ENCODE measurements at places on chromosomes 6 and 20.

GRCh38 chr20:18734525-18735189 is 78.9 kb upstream of the SCP2D1 start:
- no peak for DNase-seq

DNA sequence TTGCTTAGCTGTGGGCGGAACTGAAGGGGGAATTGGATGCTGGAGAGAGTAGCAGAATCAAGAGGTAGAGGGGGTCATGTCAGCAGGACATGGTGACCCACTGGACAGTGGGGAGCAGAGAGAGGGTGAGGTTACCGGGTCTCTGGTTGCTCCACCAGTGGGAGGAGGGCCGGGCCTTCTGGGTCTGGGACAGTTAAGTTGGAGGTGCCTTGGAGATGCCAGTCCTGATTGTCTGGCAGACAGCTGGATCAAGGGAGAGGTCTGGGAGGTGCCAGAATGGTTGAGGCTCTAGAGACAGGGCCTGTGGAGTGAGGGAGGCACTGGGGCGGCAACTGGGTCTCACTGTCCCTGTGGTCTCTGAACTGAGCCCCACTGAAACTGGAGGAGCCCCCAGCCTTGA is 24.6 kb downstream of the MANBAL start:
- no peak for DNase-seq

DNA sequence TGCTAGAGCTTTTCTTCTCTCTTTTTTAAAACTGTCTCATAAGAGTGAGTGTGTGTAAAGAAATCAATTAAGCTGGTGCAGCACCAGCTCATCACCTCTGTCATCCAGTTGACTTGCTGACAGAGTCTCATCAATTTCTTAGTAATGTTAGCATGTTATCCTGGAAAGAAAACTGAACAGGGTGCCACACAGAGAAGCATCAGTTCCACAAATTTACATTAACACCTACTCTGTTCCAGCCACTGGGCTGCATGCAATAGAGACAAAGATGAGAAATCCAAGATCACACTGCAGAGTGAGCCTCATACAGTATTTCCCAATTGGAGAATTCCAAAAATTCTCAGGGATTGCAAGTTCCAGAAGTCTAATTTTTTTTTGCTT is 207.0 kb upstream of the CITED2 start:
- no peak for DNase-seq

- no peak for DNase-seq
Measured at GRCh38 chr6:141965016-141965545, 167.6 kb upstream of the GJE1 start.

DNA sequence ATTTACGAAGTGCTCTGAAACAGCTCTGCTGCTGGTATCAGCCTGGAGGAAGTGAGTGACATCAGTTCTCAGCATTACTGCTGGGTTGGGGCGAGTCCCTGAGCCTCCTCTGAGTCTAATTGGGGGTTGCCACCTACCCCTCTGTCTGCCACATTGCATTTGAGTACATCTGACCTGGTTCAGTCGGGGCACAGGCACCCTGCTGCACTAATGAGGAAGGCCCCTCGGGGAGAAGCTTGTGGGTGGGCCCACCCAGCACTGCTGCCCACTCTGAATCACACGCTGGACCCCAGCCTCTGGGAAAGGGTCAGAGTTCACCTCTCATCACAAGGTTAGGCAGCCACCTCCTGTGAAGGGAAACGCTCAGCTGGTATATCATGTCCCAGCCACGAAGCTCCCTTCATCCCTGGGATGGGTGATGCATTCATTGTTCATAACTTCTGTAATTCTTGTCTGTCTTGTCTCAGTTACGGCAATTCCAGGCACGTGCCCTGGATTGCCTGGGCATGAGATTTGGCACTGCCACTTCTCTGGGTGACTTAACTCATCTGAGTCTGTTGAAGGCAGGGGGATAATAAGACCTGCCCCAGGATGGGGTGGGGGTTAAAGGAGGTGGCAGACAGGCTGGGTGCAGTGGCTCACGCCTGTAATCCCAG is 13.3 kb downstream of the DNMT3B start:
- no peak for DNase-seq

DNA sequence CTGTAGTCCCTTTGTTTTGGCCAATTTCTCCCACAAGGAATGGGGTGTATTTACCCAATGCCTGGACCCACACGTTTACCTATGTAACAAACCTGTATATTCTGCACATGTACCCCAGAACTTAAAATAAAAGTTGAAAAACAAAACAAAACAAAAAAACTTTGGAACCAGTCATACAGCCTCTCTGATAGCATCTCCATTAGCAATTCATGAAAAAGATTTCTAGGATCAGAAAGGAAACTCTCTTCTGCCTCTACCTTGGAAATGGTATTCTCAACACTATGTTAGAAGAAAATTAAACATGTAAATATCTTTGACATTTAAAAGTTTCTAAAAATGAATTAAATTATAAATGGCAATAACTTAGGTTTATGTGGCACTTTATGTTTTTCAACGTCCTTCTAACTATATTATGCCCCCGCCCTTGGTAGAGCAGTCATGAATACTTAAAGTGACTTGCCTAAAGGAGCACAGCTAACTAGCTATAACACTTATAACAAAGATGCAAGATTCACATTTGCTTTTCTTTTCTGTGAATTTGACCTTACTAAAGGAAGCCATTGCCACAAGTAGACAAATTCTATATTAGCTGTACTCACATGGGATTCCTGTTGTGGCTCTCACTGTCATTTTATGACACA is 147.5 kb upstream of the FKBP1C start:
- DNase-seq: no peak

DNA sequence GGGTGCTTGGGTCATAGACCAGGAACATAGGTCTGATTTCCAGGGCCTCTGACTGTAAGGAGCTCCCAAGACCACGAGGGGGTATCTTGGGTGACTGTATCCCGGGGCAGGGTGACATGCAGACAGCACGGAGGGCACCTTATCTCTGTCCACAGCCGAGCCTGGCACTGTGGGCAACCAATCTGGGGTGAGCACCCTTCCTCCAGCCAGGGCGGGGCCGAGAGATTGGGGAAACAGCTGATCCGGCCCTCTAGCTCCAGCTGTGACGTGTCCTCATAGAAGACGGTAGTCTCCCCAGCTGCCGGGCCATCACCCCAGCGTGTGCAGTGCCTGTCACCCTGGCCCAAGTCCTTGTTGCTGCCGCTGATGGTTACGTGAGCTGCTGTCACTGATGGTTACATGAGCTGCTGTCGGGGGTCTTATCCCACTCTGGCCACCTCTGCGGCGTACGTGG is 139.6 kb upstream of the RNF24 start:
- DNase-seq: no peak

- no peak for DNase-seq
Measured at GRCh38 chr6:168247443-168248147, 72.0 kb downstream of the DACT2 start.

GRCh38 chr6:117512987-117513573 is 30.6 kb downstream of the DCBLD1 start:
- DNase-seq: no peak

DNA sequence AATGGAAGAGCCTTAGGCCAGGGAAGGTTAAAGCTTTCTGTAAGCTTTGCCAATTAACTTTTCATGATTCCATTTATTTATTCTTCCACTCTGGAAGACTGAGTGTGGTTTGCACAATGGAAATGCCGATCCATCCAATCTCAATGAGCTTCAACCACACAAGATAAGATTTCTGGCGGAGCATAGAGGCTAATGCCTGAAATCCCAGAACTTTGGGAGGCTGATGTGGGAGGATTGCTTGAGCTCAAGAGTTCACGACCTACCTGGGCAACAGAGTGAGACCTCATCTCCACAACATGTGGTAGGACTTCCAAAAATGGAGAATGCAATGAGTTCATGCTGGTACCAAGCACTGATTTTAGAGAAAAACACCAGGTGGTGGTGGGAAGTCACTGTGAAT is 6.2 kb downstream of the ENPP1 start:
- DNase-seq: no peak

- no peak for DNase-seq
Measured at GRCh38 chr6:106411643-106412200, 51.2 kb downstream of the CRYBG1 start.

GRCh38 chr6:106046116-106046853 is 39.9 kb upstream of the PRDM1 start:
- DNase-seq: no peak

GRCh38 chr6:10633216-10633615 is 61.2 kb downstream of the C6orf52 start:
- no peak for DNase-seq

DNA sequence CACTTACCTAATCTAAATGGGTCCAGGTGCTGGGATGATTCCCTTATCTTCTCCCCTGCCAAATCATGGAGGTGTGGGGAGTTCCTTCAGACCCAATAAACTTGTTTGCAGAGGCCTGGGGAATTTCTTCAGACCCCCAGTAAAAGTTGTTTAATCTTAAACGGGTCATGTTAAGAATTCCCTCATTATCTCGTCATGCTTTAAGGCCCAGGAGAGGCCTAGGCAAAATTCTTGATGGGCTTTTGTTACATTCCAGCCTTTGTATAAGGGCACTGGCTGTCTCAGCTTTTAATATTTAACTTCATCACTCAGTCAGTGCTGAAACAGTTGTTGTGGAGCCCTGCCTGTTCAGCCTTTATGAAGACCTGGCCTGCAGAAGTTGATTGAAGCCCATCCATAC is 11.0 kb upstream of the SLC35B3 start:
- DNase-seq: no peak

- DNase-seq: no peak
Measured at GRCh38 chr20:43955750-43956191, 41.1 kb downstream of the TOX2 start.

DNA sequence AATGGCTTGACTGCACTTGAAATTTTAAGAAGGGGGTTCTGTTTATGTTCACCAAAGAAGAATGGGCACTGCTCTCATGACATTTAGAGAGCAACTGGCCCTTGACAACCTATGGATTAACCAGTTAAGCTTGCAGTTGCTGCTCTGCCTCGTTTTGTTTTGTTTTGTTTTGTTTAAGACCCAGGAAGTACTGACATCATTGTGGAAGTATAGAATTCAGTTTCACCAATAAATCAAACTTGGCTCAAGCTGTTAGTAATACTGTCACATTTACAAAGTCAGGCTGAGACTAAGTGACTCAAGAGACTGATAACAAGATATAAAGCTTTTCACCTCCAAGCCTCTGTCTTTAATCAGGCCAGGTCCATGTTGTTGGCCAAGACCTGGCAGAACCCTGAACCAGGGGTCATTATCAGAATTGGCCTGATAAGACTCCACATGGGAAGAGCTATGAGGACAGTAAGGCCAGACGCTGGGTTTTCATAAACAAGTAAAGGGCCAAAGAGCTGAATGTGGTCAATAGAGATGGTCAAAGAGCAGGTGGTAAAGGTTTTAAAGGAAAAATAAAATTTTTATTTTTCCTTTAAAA is 99.4 kb upstream of the VGLL2 start:
- DNase-seq: no peak

DNA sequence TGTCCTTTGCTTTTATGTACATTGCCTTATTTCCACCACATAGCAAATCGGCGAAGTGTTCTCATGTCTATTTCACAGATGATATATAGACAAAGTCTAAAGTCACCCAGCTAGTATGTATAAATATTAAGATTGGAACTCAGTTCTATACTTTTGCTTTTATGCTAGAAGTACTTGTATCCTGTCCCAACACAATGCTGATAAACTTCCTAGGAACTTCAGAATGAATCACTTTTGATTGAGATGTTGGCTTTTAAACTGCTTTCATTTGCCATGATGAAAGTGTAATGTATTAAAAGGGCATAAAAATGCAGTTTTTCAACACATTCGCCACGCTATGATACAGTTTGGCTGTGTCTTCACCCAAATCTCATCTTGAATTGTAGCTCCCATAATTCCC is 50.8 kb downstream of the GCLC start:
- no peak for DNase-seq

GRCh38 chr20:3307078-3307477 is 68.1 kb upstream of the SLC4A11 start:
- DNase-seq: no peak

DNA sequence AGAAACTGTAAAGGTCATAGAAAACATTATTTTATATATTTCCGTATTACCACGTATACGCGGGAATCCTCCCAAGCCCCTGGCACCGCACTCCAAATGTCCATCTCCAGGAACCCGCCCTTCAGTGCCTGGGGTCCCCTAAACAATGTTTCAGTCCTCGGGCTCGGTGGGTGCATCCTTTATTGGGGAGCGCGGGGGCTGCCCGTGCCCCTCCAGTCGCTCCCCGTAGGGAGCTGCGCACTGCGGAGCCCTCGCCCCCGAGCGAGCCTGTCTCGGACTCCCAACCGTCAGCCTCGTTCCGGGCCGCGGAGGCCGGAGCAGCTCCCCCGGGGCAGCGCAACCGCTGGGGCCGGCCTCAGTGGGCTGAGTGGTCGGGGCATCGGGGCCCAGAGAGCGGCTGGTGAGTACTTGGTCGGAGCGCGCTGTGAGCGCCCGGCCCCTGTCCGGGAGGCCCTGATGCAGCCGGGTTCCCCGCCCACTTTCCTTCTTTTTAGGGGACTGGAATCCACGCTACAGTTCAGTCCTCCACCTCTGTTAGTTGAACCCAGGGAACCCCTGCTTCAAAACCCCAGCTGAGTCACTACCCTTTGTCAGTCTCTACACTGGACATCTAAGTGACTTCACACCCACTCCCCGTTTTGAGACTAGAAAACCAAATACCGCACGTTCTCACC is at the start of gene DNAH8:
DNAH8 (plus strand) TSS at position 296 of the 674 bp plus-strand sequence. CDS start 7,499 bp downstream, outside the sequence.
- no peak for DNase-seq

DNA sequence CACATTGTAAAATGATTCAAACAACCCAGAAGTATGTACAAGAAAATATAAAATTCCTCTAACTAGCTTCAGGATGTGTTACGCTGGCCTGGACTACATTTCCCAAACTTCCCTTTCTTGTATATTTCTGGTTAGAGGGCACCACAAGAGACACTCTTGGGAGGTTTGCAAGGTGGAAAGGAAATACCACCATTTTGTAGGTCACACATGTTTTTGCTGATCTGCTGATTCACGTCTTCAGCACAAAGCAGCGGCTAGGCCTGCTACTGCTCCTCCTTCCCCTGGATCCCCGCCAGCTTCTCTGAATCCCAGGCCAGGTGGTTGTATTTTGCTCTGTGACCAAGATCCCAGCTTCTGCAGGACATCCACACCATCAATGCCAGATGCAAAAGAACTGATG is 104.2 kb downstream of the AGPAT4 start:
- no peak for DNase-seq

DNA sequence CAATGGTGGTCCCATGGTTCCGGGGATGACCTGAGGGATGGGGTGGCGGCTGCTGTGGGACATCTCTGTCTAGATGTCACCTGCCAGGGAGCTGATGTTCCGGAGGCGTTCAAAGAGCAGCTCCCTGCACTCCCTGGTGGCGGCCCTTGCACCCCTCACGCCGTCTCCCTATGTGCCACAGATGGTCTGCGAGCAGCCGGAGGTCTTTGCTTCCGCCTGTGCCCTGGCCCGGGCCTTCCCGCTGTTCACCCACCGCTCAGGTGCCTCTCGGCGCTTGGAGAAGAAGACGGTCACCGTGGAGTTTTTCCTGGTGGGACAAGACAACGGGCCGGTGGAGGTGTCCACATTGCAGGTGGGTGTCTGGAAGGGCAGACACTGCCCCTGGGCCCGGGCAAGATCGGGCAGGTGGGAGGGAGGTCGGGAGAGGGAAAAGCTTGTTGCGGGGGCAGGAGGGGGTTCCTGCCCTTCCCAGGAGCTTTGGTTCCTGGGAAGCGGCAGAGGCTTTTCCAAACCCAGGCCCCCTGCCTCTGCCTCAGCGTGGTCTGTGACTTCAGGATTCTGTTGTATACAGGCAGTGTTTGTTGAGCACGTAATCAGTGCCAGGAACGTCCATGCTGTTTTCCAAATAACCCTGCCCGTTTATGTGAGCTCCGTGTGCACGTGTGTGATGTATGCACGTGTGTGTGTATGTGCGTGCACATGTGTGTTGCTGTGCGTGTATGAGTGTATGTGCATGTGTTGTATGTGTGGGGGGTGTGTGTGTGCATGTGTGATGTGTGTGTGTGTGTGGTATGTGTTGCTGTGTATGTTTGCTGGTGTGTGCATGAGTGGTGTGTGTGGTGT is 1.9 kb downstream of the NPEPL1 start:
- no peak for DNase-seq
